Astrocyte (in vitro differentiated cells and primary cell): ENCODE measurements at places on chromosomes 7 and 10. TPM values are rescaled to one million over a fixed set of nuclear protein-coding genes. Genes with fewer than 3 reads are reported as not detected.

GRCh38 chr10:49634069-49634660 lies 20.3 kb downstream of the CHAT start:
- H3K27ac ChIP-seq: no peak overlapping the region
- no peaks in the 10 kb centered on the region for H3K4me1 ChIP-seq
- H3K4me3 ChIP-seq: no peak overlapping the region
- no peaks in the 10 kb centered on the region for H3K36me3 ChIP-seq
- no peak for DNase-seq

- H3K4me3 ChIP-seq: no peak overlapping the region
- no peaks in the 10 kb centered on the region for H3K4me1 ChIP-seq
- DNase-seq: no peak
- H3K27me3 ChIP-seq: no peaks in the 10 kb centered on the region
Observed at GRCh38 chr10:96448558-96448957, 65.2 kb downstream of the TLL2 start.

Gene GPR141
- not detected in 2 replicates for total RNA-seq

Gene PAPOLB
- not detected in 2 replicates for total RNA-seq

- no peaks in the 10 kb centered on the region for H3K27me3 ChIP-seq
- DNase-seq: peak; percentile 36
- no peak overlapping the region for H3K27ac ChIP-seq
- no peaks in the 10 kb centered on the region for H3K36me3 ChIP-seq
- H3K4me1 ChIP-seq: peaks cover 6% of the 10 kb centered on the region
Observed at GRCh38 chr7:28509251-28510025, 97.1 kb downstream of the CREB5 start.

Gene RFC2
- total RNA-seq: 10.3 and 12.3 TPM in 2 replicates

DNA sequence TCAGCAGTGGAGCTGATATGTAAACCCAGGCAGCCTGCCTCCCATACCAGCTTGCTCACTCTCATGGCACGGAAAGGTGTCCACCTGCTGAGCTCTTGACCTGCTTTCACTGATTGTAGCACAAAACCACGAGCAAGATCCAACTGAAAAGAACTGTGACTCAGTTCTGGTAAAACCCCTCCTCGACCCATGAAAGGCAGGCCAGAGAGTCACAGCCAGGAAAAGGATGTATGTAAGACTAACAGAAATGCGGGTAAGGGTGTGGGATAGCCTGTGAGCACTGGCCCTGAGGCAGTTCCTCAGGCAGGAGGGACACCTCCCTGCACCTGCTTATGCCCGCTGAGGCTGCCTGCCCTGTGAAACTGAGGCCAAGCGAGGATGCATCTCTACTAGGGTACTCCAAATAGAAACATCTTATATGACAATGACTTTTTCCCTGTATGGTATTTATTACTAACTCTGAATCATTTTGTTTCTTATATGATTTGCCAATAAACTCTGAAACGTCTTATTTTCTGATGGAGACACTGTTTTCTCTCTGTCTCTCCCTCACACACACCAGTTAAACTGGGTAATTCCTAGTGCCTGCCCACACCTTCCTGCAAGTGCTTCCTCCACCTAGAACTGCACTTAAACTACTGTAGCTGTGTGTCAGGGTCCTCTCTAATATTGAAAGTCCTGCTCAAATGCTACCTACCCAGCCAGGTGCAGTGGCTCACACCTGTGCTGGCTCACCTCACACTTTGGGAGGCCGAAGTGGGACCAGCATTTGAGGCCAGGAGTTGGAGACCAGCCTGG lies 73.3 kb upstream of the GHITM start:
- no peak overlapping the region for H3K4me3 ChIP-seq
- DNase-seq: no peak
- H3K27ac ChIP-seq: no peak overlapping the region
- no peaks in the 10 kb centered on the region for H3K27me3 ChIP-seq

DNA sequence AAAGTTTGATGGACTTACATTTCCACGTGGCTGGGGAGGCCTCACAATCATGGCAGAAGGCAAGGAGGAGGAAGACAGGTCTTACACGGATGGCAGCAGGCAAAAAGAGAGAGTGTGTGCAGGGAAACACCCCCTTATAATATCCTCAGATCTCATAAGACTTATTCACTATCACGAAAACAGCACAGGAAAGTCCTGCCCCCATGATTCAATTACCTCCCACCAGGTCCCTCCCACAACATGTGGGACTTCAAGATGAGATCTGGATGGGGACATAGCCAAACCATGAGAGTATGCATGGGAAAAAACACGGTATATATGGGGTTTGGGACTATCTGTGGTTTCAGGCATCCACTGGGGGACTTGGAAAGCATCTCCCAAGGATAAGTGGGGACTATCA lies 78.0 kb downstream of the PLXNA4 start:
- H3K27ac ChIP-seq: no peak overlapping the region
- no peak overlapping the region for H3K4me3 ChIP-seq
- no peaks in the 10 kb centered on the region for H3K27me3 ChIP-seq
- H3K36me3 ChIP-seq: no peaks in the 10 kb centered on the region
- no peak for DNase-seq

- H3K4me1 ChIP-seq: no peaks in the 10 kb centered on the region
- no peak overlapping the region for H3K4me3 ChIP-seq
- no peak overlapping the region for H3K27ac ChIP-seq
- no peak for DNase-seq
Observed at GRCh38 chr7:156585025-156585648, 55.4 kb upstream of the RNF32 start.

DNA sequence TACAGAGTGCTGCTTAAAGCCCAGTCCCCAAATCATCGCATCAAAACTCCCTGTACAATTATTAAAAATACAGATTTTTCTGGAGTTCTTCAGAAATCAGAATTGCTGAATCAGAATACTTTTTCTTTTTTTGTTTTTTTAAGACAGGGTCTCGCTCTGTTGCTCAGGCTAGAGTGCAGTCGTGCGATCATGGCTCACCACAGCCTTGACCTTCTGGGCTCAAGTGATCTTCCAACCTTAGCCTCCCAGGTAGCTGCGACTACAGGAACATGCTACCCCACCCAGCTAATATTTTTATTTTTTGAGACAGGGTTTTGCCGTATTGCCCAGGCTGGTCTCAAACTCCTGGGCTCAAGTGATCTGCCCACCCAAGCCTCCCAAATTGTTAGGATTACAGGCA lies 3.9 kb downstream of the BBIP1 start:
- peaks cover 25% of the 10 kb centered on the region for H3K4me1 ChIP-seq
- H3K27ac ChIP-seq: no peak overlapping the region
- no peaks in the 10 kb centered on the region for H3K27me3 ChIP-seq
- DNase-seq: no peak
- H3K4me3 ChIP-seq: no peak overlapping the region

Gene CPVL
- total RNA-seq: 16.3 and 22.2 TPM in 2 replicates

GRCh38 chr10:44956717-44957706 lies 2.6 kb upstream of the RASSF4 start:
- H3K27ac ChIP-seq: no peak overlapping the region
- peaks cover 20% of the 10 kb centered on the region for H3K4me1 ChIP-seq
- no peak overlapping the region for H3K4me3 ChIP-seq
- H3K36me3 ChIP-seq: no peaks in the 10 kb centered on the region
- H3K27me3 ChIP-seq: no peaks in the 10 kb centered on the region

- H3K4me3 ChIP-seq: no peak overlapping the region
- DNase-seq: peak; percentile 73
- no peak overlapping the region for H3K27ac ChIP-seq
- no peaks in the 10 kb centered on the region for H3K36me3 ChIP-seq
Observed at GRCh38 chr10:128147669-128148068, 21.4 kb upstream of the MKI67 start.

DNA sequence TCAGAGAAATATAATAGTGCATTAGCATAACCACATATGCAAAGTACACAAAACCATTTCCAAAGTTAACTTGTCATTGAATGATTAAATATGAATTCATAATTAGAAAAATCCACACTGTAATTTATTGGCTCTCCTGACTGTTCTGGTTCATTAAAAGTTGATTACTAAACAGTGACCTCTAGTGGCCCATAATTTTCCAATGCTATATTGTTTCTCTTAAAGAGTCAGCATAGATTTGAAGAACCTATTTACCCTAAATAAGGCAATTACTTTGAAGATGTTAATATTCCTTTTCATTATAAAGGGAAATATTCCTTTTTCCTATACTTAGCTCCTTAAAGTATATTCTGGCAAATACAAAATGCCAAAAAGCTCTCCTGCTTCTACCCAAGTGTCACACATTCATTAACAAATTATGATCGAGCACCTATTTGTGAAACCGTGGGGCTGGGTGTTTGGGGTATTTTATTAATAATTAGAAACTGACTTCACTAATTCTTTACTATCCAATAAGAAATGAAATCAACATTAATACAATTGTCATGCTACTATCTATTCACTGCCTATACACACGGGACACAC lies 86.2 kb downstream of the HIBADH start:
- H3K27me3 ChIP-seq: no peaks in the 10 kb centered on the region
- H3K4me3 ChIP-seq: no peak overlapping the region
- H3K27ac ChIP-seq: no peak overlapping the region
- H3K4me1 ChIP-seq: no peaks in the 10 kb centered on the region
- DNase-seq: no peak
- H3K36me3 ChIP-seq: no peaks in the 10 kb centered on the region

Gene CPA2
- not detected in 2 replicates for total RNA-seq

DNA sequence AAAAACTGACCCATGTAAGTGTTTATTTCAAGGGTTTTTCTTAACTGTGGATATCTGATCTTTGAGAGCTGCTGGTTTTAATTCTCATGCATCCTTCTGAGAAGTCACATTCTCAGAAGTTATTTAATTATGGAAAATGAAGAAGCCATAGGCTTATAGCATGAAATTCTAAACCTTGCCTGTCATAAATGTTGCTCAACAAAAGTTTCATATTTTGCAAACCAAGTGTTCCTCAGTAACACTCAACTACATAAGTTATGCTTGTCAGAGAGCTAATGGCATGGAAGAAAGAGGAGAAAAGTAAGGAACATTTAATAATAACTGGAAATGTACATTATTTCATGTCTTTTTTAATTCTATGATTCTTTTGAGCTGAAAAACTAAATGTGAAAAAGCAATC lies 78.6 kb upstream of the MPP7 start:
- H3K4me3 ChIP-seq: no peak overlapping the region
- H3K4me1 ChIP-seq: no peaks in the 10 kb centered on the region
- H3K27me3 ChIP-seq: peaks cover 4% of the 10 kb centered on the region
- DNase-seq: no peak
- no peaks in the 10 kb centered on the region for H3K36me3 ChIP-seq

GRCh38 chr7:38382684-38383083 lies 109.2 kb upstream of the TARP start:
- H3K27me3 ChIP-seq: no peaks in the 10 kb centered on the region
- H3K4me3 ChIP-seq: no peak overlapping the region
- no peak overlapping the region for H3K27ac ChIP-seq
- peak; percentile 80 for DNase-seq
- no peaks in the 10 kb centered on the region for H3K4me1 ChIP-seq
- H3K36me3 ChIP-seq: no peaks in the 10 kb centered on the region

Gene C10orf90
- total RNA-seq: not detected in 2 replicates

Gene DKK1
- 7.4 and 13.7 TPM in 2 replicates for total RNA-seq

- no peaks in the 10 kb centered on the region for H3K4me1 ChIP-seq
- H3K27ac ChIP-seq: no peak overlapping the region
- DNase-seq: no peak
- H3K4me3 ChIP-seq: no peak overlapping the region
- H3K36me3 ChIP-seq: no peaks in the 10 kb centered on the region
- no peaks in the 10 kb centered on the region for H3K27me3 ChIP-seq
Observed at GRCh38 chr10:79361726-79362397, 14.6 kb downstream of the PPIF start.

GRCh38 chr10:129715805-129716204 lies 248.3 kb downstream of the EBF3 start:
- H3K4me1 ChIP-seq: no peaks in the 10 kb centered on the region
- no peak overlapping the region for H3K4me3 ChIP-seq
- no peak for DNase-seq

Gene AQP1
- total RNA-seq: 6.7 and 10.0 TPM in 2 replicates
